Vagina (tissue), 2 donors: ENCODE measurements at places on chromosomes 11 and 22. TPM values are rescaled to one million over a fixed set of nuclear protein-coding genes. Genes with fewer than 3 reads are reported as not detected.

SAA1 gene
- 60.4 TPM for total RNA-seq

DCDC1 gene
- total RNA-seq: not detected

- peak; percentile 40 for DNase-seq
These were observed 28.1 kb upstream of the RTL6 start for GRCh38 chr22:44525941-44526778.

GRCh38 chr11:74427384-74427886, 29.2 kb upstream of the PGM2L1 start:
- DNase-seq: no peak

GRCh38 chr22:27453725-27454124, 347.8 kb downstream of the MN1 start:
- no peak for DNase-seq

- no peak for DNase-seq
These were observed 15.9 kb downstream of the PRSS23 start for GRCh38 chr11:86816251-86816726.

DNA sequence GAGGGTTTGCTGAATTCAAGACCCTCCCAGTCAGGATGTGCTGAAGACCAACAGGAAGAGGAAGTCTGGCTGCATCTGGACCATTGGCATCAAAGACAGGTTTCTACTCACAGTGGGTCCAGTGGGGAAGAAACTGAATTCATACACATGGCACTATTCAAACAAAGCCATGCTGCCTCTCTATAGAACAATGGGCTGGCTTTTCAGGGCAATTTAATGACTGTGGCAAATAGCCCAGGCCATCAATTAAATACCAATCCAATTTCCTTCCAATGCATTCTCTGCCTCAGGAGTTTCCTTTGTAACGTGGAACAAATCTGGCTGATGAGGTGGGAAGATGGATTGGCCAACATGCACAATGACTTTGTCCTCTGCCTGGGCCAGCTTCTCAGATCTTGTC, 98.6 kb downstream of the SEZ6L start:
- DNase-seq: no peak

GRCh38 chr22:19853879-19854777, 546 bp downstream of the GNB1L start:
- peak; percentile 90 for DNase-seq

GRCh38 chr11:116500947-116501602, 271.7 kb downstream of the BUD13 start:
- DNase-seq: no peak

DNA sequence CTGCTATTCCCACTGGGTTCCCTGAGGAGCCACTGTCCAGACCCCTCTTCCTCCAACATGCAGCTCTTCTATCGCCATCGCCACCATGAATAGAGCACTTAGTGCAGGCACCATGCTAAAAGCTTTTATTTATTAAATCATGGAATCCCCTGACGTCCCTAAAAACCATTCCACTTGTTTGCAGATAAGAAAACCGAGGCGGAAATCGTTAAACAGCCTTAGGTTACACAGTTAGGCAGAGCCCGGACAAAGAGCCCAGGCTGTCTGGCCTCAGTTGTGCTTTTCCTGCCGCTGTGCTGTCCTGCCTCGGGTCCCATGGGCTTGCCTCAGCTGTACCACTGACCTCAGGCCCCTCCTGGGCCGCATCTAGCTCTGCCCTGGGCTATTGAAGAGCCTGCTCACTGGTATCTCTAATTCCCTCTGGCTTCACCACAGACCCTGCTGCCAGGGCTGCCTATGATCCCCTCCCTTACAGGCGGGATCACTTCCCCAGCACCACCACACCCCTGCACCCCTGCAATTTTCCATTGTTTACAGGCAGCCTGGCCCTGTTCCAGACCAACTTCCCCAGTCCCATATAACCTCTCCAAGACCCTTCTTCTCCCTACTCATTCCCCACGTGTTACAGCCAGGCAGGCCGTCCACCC, 13.0 kb upstream of the TUB start:
- DNase-seq: peak; percentile 74

GRCh38 chr22:25488244-25489020, 76.0 kb upstream of the GRK3 start:
- DNase-seq: no peak
